Stimulated activated CD4-positive, alpha-beta T cell treated with anti-CD3 and anti-CD28 coated beads, Interleukin-4, amount 100 ng/mL, for 1 hour (primary cell): ENCODE measurements at places on chromosomes 7 and 10.

GRCh38 chr10:91519899-91520514 is 109.9 kb downstream of the HECTD2 start:
- DNase-seq, result no peak

DNA sequence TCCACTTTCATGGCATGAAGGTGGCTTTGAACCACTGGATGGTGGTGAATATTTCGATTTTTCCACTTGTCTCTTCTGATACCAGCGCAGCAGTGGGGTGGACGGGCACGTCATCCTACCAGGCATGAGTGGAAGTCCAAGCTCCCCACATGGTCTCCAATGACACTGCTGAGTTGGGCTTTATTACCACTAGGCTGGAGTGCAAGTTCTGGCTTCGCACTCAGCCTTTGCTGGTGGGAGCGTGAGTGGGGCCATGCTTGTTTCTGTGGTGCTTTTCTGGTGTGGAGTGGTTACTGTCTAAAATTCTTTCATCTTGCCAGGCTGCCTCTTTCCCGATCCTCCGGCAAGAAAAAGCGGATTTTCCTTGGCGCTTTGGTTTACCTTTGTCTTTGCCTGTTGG is 70.1 kb upstream of the SDK1 start:
- DNase-seq, result no peak

GRCh38 chr7:50648570-50649169 is 83.5 kb upstream of the DDC start:
- no peak for DNase-seq

GRCh38 chr7:68707159-68707558 is 891.1 kb upstream of the AUTS2 start:
- DNase-seq, result no peak

- peak; percentile 55 for DNase-seq
Observed at GRCh38 chr7:17144322-17144721, 154.1 kb upstream of the AHR start.

GRCh38 chr10:102644066-102644645 is at the start of gene TRIM8:
Gene TRIM8 (plus strand): TSS chr10:102644479. CDS start chr10:102644618, 139 bp downstream.
- peak; percentile 64 for DNase-seq

- DNase-seq, result no peak
Observed at GRCh38 chr7:151046603-151047573, 1.4 kb upstream of the ASIC3 start.

DNA sequence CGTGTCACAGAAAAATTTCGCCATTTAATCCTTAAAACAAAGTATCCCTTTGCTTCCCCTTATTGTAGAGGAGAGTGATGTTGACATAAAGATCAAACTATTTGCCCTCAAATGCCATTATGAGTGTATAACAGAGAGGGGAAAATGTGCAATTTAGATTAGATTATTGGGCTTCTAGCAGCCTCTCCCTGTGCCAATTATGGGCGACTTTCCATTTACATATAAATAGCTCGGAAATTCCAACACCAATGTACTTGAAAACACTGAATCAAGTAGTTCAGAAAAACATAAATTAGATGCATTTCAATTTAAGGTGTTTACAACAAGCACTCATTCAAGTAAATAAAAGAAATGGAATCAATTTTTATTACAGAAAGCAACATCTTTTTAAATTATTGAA is 64.6 kb upstream of the LRRN3 start:
- no peak for DNase-seq

DNA sequence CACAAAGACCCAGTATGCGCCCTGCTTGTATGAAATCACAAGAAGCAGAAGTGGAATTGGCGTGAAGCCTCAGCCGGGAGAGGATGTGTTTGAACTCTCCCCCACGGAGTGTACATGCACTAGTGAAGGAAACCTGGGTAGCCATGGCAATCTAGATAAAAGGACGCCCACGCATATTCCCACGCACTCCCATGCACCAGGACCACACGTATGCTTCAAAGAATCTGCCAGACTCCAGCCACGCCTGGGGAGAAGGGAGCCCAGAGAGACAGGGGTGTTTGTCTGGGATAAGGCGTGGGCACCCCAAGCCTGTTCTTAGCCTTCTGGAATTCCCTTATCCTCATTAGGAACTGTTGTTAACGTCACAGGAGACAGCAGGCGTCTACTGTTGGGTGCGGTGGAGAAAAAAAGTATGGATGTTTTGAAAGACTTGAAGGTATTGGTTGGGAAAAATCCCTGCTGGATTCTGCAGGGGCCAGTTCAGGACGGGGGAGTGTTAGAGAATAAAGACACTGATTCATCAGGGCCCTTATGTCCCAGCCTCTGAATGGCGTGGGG is 28.9 kb upstream of the ECHDC3 start:
- no peak for DNase-seq

GRCh38 chr10:104589431-104589830 is 51.7 kb upstream of the SORCS3 start:
- no peak for DNase-seq

- no peak for DNase-seq
Observed at GRCh38 chr7:52838981-52839411, 196.4 kb upstream of the POM121L12 start.
